ENCODE measurements at places on chromosomes 3 and 15. TPM values are rescaled to one million over a fixed set of nuclear protein-coding genes. Genes with fewer than 3 reads are reported as not detected.

Gene RASA2
- 30.3 TPM for total RNA-seq

Gene HTR3E
- total RNA-seq, result not detected

Gene MEX3B
- 39.9 TPM for total RNA-seq

Gene PDZRN3
- total RNA-seq, result 14.1 TPM

Gene CMTM6
- total RNA-seq, result 30.7 TPM

Gene CHRNA5
- 5.1 TPM for total RNA-seq

Gene CCDC54
- total RNA-seq, result 0.54 TPM

Gene RASL12
- total RNA-seq, result 5.5 TPM

Gene MCTP2
- total RNA-seq, result 0.64 TPM

Gene JAGN1
- total RNA-seq, result 13.4 TPM

Gene VPS13C
- total RNA-seq, result 150 TPM

Gene TMIE
- total RNA-seq, result 0.82 TPM

Gene BTLA
- 0.45 TPM for total RNA-seq

Gene SLC22A13
- total RNA-seq, result 1.4 TPM

Gene AHSG
- 0.27 TPM for total RNA-seq

Gene ZBTB47
- 13.0 TPM for total RNA-seq

Gene ERICH6
- 0.27 TPM for total RNA-seq

Gene RTP4
- 0.18 TPM for total RNA-seq

Gene HRG
- not detected for total RNA-seq

Gene CCDC191
- 8.8 TPM for total RNA-seq

Gene USP13
- 13.8 TPM for total RNA-seq

Gene ANKRD63
- total RNA-seq, result 0.27 TPM

Gene LRRC31
- total RNA-seq, result not detected

Gene LDHAL6B
- total RNA-seq, result not detected

Gene MAP2K5
- total RNA-seq, result 17.0 TPM

Gene HOMER2
- total RNA-seq, result 53.0 TPM

Gene PRR20G
- not detected for total RNA-seq

Gene GOLGA8N
- total RNA-seq, result 8.9 TPM

Gene DUOXA2
- not detected for total RNA-seq

Gene RAD18
- total RNA-seq, result 20.1 TPM

Gene MOBP
- total RNA-seq, result 0.73 TPM

Gene IGSF11
- total RNA-seq, result 21.0 TPM

Gene PLA2G4D
- total RNA-seq, result 0.09 TPM

Gene QRICH1
- 66.5 TPM for total RNA-seq

Gene ARPP21
- 81.5 TPM for total RNA-seq

Gene PPM1L
- total RNA-seq, result 55.2 TPM

Gene MYEF2
- 137 TPM for total RNA-seq

Gene SMCO1
- total RNA-seq, result not detected

Gene OSBPL10
- total RNA-seq, result 9.2 TPM

Gene SPATA12
- not detected for total RNA-seq

Gene B3GALNT1
- 96.6 TPM for total RNA-seq

Gene ADPRH
- total RNA-seq, result 1.6 TPM

Gene LRRC57
- total RNA-seq, result 20.2 TPM

Gene USP3
- total RNA-seq, result 120 TPM

Gene GOLIM4
- total RNA-seq, result 36.6 TPM

Gene SSUH2
- total RNA-seq, result 0.91 TPM

Gene RTP3
- total RNA-seq, result not detected

Gene STRA6
- 12.6 TPM for total RNA-seq

Gene FOXB1
- total RNA-seq, result 0.91 TPM

Gene CELSR3
- total RNA-seq, result 37.4 TPM

Gene THRB
- 7.7 TPM for total RNA-seq

Gene GLCE
- 125 TPM for total RNA-seq

Gene APBA2
- total RNA-seq, result 155 TPM

Gene FETUB
- not detected for total RNA-seq
